ENCODE measurements at places on chromosomes 7 and 10.

DNA sequence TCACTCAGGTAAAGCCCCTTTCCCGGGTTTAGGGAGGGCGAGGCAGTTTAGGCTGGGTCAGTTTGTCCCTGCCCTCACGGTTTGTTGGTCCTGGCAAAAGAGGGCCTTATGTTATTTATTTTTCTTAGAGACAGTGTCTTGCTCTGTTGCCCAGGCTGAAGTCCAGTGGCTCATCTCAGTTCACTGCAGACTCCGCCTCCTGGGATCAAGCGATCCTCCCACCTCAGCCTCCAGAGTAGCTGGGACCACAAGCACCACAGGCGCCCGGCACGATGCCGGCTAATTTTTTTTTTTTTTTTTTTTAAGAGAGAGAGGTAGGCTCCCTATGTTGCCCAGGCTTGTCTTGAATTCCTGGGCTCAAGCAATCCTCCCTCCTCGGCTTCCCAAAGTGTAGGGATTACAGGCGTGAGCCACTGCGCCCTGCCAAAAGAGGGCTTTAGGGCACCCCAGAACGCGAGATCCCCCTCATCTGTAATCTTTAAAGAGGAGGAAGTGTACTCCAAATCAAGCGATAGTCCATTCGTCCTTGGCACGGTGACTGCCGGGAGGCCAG is 626 bp upstream of the BMS1 start:
- no peak for DNase-seq

DNA sequence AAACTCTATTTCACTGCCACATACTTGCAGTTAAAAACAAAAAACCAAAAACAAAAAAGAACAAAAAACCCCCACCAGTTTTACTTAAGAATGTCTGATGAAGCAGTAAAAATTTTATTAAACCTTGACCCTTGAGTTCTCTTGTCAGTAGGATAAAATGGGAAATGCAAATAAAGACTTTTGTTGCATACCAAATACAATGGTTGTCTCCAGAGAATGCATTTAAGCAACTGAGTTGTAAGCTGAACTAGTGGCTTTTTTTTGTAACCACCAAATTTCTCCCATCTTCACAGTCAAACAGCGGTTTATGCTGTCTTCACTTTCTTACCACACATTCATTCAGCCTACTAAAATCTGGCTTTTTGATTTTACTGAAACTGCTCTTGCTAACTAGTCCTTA is 3.1 kb downstream of the SYPL1 start:
- DNase-seq: no peak

- DNase-seq: no peak
Observed at GRCh38 chr7:1176891-1177373, 16.9 kb upstream of the ZFAND2A start.

DNA sequence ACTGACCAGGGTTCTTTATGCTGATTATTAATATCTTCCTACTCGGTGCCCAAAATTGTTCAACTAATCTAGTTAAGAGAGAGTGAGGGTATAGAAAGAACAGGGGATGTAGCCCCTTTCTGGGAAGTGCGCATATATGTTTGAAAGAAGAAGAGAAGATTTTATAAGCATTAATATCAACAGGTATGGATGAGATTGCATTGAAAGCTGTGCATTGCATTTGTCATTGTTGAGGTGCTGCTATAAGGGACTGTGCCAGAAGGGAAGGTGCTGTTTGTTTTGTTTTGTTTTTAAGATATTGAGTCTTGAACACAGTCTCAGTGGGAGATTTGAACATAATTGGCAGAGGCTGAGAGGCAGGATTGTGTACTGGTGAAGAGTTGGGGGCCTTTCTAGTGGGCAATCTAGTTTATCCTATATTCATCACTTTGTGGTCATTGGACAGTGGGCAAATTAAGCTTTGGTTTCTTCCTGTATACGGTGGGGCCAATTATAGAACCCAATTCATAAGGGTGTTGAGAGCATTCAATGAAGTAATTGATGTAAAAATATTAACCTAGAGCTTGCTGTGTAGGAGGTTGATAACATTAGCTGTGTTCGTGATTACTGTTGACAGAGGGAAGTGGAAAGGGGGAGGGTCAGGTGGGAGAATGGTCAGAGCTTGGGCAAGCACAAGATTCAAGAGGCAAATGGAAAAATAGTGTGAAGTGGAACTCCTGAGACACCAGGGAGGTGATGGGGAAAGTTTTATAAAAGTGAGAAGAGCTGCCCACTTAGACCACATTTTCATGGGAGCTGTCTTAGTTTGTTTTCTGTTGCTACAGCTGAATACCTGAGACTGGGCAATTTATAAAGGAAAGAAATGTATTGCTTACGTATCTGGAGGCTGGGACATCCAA is 19.9 kb upstream of the PCGF5 start:
- DNase-seq: no peak

- no peak for DNase-seq
Observed at GRCh38 chr10:2981361-2981801, 86.0 kb upstream of the PFKP start.

GRCh38 chr10:53009961-53010907 is 237.7 kb upstream of the MBL2 start:
- no peak for DNase-seq

- no peak for DNase-seq
Observed at GRCh38 chr7:92813390-92814024, 22.9 kb downstream of the CDK6 start.

DNA sequence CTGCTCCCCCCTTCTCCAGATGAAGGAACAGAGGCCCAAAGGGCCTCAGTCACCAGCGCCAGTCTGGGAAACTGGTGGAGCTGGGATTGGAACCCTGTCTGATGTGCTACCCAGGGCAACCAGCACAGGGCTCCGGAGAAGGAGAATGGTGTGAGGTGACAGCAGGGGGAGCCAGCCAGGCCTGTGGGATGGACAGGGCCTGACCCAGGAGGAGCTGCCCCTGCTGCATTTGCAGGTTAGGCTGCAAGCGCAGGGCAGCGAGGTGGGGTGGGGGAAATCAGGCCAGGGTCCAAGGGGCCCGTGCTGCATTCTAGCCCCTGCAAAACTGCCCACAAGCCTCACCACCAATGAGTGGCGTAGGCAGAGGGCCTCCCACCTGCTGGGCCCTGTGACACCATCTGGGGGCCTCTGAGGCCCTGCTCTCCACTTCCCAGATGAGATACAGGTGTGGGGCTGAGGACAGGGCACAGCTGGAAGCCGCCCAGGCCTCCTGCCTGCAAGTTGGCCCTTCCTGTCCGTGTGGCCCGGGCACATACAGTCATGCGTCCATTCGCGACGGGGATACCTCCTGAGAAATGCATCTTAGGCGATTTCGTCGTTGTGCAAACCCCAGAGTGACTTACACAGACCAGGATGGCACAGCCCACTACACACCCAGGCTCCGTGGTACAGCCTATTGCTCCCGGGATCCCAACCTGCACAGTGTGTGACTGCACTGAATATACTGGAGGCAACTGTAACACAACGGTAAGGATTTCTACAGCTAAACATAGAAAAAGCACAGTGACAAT is 45.3 kb downstream of the RASGEF1A start:
- DNase-seq: no peak

GRCh38 chr10:23174977-23175512 is 17.1 kb upstream of the PTF1A start:
- no peak for DNase-seq

GRCh38 chr10:128741180-128741579 is 615.0 kb upstream of the MKI67 start:
- DNase-seq: no peak

GRCh38 chr7:77416621-77417371 is 647 bp upstream of the GSAP start:
- DNase-seq: no peak

GRCh38 chr10:20118119-20118518 is 301.9 kb downstream of the PLXDC2 start:
- no peak for DNase-seq

- no peak for DNase-seq
Observed at GRCh38 chr7:135601182-135601581, 43.5 kb downstream of the NUP205 start.

DNA sequence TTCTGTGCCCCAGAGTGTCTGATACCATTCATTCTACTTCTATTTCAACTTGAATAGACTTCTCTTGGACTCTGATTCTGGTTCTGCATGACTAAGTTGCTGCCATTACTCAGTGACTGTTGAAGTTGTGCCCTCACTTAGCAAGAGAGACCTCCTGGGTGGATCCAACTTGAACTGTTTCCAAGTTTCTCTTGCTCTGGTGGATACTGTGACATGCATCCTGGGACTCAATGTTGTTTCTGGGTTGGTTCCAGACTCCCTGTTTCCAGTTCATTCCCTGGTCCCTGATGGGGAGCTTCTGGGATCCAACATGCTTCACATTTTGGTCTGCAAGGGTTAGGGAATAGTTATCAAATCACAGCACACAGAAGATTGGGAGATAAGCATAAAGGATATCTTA is 26.2 kb upstream of the PRPF18 start:
- DNase-seq: no peak

- no peak for DNase-seq
Observed at GRCh38 chr7:80916770-80917741, 1.8 kb downstream of the SEMA3C start.

GRCh38 chr10:78651287-78651686 is 417.5 kb upstream of the ZMIZ1 start:
- DNase-seq: no peak

GRCh38 chr10:133133471-133134231 is 26.4 kb upstream of the KNDC1 start:
- DNase-seq: no peak

- no peak for DNase-seq
Observed at GRCh38 chr10:1360558-1361164, 304.5 kb downstream of the WDR37 start.

GRCh38 chr10:108556186-108556585 is 1367.1 kb downstream of the XPNPEP1 start:
- no peak for DNase-seq

GRCh38 chr7:130024390-130024789 is 26.8 kb downstream of the ZC3HC1 start:
- DNase-seq: no peak

DNA sequence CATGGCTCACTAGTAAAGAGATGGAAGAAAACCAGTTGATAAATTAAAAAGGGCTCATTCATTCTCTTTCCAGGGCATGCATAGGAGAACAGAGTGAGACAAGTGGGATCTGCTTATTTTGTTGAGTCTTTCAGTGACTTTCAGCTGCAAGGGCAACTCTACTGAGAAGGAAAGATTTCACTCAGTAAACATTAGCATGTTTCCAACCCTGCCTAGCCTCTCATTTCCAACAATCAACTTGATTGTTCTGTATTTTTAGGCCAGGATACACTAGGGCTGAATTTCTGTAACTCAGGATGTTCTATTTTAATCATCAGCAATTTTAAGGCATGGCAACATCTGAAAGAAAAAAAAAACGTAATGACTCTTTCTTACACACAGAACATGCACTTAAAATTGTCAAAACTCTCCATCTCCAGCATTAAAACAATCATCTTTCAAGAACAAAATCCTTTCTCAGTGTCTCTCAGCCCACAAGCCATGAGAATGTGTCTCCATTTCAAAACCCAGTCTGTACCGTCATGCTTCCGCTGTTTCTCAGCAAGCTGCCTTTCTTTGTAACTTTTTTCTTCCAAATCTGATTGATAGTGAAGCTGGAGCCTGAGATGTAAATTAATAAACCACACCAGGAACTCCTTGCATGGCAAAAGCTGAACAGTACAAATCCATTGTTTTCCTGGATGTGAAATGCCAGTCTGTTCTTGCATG is 147.2 kb upstream of the KLF14 start:
- no peak for DNase-seq

DNA sequence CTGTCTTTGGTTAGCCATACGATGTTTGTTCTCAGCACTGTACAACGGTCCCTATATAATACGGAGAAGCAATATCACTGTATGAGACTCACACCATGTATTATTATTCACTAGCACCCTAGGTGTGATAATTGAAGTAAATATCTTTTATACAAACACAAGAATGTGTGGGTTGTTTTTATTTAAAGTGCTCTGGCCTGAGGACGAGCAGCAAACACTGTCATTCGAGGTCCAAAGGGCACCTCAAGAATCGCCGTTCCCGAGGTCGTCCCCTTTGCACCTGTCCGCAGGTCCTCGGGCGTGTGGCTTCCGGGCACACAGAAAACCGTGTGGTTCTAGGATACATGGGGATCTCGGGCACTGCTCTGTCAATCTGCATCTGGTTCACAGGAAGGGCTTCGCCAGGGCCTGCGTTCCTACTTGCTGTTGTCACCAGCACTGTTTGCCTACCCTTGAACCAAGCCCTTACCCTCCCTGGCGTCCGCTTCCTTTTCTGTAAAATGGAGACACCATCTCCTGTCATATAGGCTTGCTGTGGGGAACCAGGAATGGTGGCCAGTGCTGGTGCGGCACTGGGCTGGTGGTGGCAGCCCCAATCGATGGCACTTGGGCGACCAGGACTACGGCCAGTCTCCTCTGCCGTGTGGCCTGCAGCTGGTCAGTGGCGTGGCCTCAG is 28.5 kb upstream of the SH2B2 start:
- no peak for DNase-seq

GRCh38 chr10:99676895-99677294 is 17.6 kb downstream of the ENTPD7 start:
- DNase-seq: no peak

GRCh38 chr10:44993226-44993921 is 7.3 kb upstream of the ZNF22 start:
- no peak for DNase-seq

DNA sequence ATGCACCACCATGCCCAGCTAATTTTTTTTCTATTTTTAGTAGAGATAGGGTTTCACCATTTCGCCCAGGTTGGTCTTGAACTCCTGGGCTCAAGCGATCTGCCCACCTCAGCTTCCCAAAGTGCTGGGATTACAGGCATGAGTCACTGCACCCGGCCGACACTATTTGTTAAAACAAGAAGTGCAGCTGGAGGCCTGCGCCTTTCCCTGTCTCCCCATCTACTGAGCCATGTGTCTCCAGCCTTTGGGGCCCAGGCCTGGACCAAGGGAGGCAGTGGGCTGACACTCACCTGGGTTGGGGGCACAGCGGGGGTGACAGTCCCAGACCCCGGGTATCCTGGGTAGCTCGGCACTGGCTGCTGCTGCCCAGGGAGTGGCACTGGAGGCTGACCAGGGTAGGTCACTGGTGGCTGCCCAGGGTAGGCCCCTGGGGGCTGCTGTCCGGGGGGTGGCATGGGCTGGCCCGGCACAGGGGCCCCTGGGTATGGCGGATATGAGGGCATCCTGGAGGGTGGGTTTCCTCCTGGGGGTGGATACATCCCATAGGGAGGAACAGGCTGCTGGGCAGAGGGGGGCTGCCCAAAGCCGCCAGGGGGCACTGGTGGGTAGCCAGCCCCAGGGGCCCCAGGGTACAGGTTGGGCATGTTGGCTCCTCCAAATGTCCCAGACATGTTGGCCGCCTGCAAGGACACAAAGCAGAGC is 36.3 kb downstream of the PLAC9 start:
- DNase-seq: no peak

All from substantia nigra (tissue), 51 donors.